Activated CD8-positive, alpha-beta memory T cell treated with anti-CD3 and anti-CD28 coated beads for 4 hours (primary cell): ENCODE measurements at places on chromosomes 1 and 21.

GRCh38 chr1:240912821-240913220 is 300.9 kb upstream of the GREM2 start:
- DNase-seq: no peak

DNA sequence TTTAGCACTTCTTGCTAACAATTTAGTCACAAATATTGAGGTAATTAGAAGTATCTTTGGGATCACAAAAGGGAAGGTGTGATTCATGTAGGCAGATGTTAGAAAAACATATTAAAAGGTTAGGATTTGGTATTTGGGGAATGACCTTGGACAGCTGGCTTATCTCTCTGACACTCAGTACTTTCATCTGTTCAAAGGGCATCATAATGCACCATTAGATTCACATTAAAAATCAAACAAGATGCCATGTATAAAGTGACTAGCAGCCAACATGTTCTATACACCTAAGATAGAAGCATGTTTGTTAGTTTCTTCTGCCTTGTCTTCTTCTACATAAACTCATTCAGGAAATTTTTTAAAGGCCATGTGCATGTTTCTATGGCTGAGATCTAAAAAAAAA is 56.5 kb upstream of the ESRRG start:
- DNase-seq: no peak

GRCh38 chr21:28875078-28875477 is 117.6 kb downstream of the LTN1 start:
- DNase-seq: no peak

- no peak for DNase-seq
Observed at GRCh38 chr1:87329526-87330056, 911 bp downstream of the LMO4 start.

- DNase-seq: no peak
Observed at GRCh38 chr21:14962217-14962616, 102.6 kb downstream of the NRIP1 start.

DNA sequence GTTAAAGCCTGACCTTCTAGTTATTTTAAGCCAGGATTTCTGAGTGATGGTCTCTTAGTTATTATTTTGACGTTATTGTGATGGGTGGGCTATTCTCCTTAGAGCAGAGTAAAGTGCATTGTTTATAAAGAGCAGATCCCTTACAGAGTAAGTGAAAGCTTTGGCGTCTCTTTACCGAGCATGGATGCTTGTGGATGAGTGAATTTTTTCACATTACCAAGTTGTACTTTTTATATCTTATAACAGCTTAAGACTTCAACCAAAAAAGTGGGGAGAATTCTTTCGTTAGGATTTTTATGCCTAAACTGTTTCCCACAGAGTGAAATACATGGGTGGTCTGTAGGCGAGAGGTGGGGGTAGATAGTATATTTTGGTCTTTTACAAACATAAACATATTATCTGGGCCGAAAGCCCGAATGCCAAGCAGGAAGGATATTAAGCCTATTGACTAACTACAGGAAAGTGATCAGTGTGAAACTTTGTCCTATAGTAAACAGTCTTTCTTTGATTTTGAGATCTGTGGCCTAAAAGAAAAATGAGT is 279.1 kb upstream of the C1orf105 start:
- DNase-seq: no peak

GRCh38 chr1:58403894-58404293 is 142.6 kb downstream of the OMA1 start:
- no peak for DNase-seq

DNA sequence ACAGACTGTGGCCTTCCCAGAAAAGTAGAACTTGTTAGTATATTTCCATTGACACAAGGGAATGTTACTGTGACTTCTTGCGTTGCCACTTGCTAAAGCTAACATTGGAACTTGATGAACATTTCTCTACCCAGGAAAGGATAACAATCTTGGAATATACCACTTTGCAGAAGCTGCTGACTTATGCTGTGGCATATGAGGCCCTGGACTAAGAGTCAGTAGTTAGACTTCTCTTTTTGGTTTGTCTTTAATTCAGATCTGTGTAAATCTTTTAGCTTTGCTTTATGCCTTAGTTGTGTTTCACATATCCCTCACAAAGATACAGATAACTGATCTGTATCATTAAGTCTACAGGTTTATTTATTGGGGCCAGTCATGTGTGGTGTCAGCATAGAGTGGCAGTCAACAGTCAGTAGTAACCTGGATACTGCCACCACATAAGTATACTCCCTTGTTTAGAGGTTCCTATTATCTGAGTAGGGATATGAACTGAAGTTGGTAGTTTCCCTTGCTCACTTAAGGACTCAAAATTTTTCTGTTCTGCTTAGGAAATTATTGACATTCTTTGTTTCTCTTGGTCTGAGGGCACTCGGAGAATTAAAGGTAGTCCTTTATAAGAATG is 14.7 kb downstream of the RNF2 start:
- DNase-seq: no peak

DNA sequence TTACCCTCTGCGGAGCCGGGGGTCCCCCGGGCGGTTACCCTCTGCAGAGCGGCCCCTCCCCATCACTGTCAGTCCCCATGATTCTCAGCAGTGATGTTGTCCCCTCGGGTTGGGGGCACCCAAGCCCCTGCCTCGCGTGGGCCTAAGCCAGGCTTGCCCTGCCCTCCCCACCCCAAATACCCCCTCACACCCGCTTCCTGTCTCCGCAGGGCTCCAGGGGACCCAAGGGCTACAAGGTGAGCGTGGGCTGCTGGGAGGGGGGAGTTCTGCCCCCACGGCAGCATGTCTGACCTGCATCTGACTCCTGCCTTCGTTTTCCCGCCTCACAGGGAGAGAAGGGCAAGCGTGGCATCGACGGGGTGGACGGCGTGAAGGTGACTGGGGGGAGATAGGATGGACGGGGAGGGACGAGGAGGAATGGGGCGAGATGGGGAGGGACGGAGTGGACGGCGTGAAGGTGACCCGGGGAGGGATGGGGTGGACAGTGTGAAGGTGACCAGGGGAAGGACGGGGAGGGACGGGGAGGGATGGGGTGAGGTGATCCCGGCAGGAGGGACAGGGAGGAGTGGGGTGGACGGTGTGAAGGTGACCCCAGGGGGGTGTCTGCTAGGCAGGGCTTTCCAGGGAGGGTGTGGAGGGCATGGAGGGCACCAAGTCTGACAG is 8.6 kb downstream of the COL6A1 start:
- DNase-seq: no peak

DNA sequence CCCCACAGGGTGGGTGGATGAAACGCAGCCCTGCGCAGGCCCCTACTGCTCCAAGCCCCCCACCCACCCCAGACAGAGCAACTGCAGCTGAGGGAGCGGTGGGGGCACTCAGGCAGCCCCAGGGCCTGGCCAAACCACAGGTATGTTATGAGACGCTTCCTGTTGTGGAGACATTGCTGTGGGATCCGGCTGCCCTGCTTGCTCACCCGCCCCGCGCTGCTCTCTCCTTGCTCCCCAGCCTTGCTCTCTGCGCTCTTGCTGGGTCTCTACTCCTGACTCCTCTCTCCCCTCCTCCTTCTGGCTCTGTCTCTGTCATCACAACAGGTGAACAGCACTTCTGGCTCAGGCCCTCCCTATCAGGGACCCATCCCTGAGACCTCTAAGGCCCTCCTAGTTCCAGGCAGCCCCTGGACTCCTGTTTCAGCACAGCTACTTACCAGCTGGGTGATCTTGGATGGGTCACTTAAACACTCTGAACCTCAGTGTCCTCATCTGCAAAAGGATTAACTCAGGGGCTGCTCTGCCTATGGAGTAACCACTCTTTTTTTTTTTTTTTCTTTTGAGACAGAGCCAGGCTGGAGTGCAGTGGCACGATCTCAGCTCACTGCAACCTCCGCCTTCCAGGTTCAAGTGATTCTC is 15.9 kb downstream of the COL8A2 start:
- no peak for DNase-seq

GRCh38 chr21:28257276-28257675 is 735.4 kb downstream of the LTN1 start:
- DNase-seq: no peak

- no peak for DNase-seq
Observed at GRCh38 chr1:201059401-201059800, 35.9 kb upstream of the KIF21B start.

DNA sequence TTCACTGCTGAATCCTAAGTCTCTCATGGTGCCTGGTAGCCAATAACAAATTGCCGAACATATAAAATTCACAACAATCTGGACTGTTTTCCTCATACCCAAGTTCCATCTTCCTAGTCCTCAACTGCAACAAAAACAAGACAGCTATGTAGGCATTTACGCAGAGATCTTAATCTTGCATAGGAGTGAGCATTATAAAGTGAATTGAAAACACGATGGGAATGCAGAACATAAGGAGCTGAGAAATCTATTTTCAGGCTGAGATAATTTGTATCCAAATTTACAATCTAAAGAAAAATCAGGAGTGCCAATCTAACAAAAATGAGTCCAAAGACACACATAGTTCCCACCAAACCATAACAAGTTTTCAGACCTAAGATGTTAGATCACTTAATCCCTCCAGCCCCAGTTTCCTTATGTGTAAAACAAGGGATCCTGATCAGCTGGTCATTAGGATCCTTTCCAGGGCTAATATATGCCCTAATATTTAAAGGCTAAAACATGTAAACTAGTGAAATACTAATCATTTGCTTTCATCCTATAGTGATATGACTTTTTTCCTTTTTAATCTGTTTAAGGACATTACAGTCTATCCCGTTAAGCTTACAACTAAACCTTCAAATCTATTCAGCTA is 1.9 kb downstream of the SLC16A1 start:
- no peak for DNase-seq

DNA sequence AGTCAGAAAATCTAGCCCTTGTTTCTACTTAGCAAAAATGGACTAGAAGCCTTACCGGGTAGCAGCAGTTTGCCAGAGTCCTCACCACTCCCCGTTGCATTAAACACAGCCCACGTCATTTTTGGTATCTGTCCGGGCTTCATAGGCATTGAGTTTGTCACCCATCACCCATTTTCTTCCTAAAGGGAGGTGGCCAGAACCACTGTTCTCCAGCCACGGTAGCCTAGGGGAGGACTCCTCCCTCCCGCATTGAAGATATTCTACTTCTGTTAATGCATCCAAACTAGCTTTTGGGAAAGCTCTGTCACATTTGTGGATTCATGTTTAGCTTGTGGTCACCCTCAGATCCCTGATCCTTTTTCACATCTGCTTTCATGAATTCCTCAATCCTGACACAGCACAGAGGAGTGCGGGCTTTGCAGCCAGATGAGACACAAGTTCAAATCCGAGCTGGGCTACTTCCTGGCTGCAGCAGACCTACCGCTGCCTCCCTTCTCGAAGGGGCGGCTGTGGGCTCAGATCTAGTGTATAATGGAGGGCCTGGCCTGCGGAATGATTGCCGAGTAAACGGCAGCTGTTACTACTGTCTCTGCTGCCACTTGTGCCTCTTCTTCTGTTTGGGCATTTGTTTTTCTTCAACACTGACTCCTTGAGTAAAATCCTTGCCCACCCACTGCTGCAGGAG is 63.2 kb upstream of the EFHD2 start:
- no peak for DNase-seq

GRCh38 chr1:209802117-209802779 is 3.7 kb downstream of the IRF6 start:
- DNase-seq: no peak

DNA sequence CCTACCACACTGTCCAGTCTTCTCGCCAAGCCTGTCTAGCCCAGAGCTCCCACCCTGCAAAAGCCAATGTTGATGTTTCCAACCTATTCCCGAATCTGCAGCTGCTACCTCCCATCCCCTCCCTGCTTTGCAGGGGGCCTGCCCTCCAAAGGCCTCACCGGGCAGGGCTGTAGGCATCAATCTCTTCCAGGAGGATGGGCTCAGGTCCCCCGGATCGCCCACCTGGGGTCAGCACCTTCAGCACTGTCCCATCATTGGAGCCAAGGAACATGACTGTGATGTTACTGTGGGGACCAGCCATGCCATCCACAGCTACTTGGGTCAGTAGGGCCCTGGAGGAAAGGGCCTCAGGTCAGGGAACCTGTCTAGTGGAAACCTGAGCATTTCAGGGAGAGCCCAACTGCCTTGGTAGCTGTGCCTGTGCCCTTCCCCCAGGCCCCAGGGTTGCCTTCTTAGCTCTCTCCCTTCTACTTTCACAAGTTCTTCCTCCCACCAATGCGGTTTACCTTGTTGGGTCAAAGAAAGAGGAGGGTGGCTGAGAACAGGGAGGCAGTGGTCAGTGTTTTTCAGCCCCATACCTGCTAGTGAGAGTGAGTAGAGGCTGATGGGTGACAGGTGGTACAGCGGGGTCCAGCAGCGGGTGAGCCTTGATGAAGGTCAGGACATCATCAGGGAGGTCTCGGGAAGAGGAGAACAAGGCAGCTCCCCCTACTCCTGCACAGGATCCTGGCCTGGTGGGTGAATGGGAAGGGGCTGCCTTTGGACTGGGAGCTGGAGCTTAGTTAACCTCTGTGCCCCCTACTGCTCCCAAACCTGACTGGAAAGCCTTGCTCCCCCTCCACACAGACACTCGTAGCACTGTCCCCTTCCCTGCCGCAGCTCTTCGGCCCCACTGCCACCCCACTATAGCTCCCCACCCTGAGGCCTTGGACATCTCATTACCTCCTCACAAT is 10.7 kb downstream of the SEMA6C start:
- DNase-seq: no peak

- DNase-seq: peak; percentile 28
Observed at GRCh38 chr1:32240140-32240951, 6.7 kb upstream of the FAM167B start.

DNA sequence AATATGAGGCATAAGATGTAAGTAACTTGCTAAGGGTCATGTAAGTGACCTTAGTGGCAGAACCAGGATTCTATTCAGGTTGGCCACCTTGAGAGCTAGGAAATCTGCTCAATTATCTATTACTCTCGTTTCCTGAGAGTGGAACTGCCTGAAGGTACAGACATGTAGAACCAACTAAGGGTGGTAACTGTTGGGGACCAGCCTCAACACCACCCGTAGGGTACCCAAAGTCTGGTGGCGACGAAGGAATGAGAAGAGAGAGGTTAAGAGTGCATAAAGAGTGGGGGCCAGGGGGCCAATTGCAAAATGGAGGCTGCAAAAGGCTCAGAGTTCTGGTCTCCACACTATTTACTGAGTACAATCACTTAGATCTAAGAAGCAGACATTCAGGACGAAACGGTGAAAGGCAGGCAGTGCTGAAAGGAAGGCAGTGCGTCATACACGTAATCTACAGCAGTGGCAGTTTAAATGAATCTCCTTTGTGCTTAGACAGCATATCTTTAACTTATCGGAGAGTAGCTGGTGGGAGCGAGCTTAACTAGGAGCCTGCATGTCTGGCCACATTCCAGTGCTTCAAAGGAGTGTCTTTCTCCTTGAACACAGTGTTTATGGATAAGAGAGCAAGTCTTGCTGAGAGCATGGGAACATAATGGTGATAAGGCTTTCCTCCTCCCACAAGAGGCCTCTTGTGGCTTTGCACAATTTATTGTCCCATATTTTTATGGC is 25.0 kb downstream of the SRSF4 start:
- no peak for DNase-seq

- DNase-seq: no peak
Observed at GRCh38 chr1:84960371-84960770, 36.5 kb downstream of the MCOLN2 start.

- DNase-seq: no peak
Observed at GRCh38 chr1:210233216-210233494, 559 bp downstream of the SERTAD4 start.

DNA sequence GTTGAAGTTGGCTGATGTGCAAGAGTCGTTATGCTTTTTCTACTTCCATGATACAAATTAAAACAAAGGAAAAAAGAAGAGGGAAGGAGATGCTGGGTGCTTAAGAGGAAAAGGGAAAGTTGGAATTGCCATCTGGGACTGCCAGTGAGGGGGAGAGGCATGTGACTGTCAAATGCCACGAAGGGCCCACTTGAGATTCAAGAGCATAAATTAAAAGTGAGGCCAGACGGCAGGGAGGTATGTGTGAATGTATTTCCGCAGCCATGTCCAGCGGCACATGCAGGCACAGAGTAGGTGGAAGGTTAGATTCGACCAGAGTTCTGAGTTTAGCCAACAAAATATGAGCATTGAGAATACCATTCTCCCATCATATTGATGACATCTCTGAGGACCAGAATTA is 32.0 kb downstream of the NFASC start:
- DNase-seq: no peak
